ENCODE measurements at places on chromosomes 6 and 20.

GRCh38 chr20:32969356-32970114 is 34.7 kb downstream of the SUN5 start:
- DNase-seq = no peak

GRCh38 chr6:23608931-23609435 is 517.0 kb upstream of the NRSN1 start:
- DNase-seq = no peak

- DNase-seq = no peak
These were observed 4.9 kb downstream of the SMPD2 start for GRCh38 chr6:109445382-109445781.

GRCh38 chr6:129901910-129902309 is 40.8 kb upstream of the TMEM244 start:
- no peak for DNase-seq

DNA sequence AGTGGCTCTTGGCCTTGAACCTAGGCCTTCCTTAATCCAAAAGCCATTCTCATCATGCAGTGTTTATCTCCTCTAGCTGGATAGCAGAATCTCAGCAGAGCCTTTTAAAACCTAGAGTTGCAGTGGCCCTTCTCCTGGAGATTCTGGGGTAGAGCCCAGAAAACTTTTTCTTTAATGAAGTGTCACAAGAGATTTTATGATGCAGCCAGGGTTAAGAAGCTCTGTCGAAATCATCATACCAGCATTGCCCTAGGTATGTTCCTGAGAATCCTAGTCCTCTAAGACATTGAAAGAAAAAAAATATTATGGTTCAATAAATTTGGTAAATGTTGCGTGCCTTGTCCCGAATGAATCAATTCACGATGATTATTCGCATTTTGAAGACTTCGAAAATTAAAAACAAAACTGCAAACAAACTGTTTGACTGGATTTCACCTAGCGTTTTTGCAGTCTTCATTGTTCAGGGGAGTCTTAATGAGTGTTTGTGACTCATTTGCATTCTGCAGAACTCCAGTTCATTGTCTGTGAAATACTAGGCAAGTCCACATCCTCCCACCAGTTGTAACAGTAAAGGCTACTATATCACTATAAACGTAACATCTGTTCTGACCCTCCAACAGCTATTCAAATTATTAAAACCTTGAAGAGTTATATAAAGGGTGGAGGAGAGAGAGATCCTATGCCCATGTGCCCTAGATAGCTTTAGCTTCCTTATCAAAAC is 198.6 kb downstream of the UST start:
- DNase-seq = no peak

GRCh38 chr20:49437057-49437456 is 45.4 kb downstream of the KCNB1 start:
- DNase-seq = no peak

DNA sequence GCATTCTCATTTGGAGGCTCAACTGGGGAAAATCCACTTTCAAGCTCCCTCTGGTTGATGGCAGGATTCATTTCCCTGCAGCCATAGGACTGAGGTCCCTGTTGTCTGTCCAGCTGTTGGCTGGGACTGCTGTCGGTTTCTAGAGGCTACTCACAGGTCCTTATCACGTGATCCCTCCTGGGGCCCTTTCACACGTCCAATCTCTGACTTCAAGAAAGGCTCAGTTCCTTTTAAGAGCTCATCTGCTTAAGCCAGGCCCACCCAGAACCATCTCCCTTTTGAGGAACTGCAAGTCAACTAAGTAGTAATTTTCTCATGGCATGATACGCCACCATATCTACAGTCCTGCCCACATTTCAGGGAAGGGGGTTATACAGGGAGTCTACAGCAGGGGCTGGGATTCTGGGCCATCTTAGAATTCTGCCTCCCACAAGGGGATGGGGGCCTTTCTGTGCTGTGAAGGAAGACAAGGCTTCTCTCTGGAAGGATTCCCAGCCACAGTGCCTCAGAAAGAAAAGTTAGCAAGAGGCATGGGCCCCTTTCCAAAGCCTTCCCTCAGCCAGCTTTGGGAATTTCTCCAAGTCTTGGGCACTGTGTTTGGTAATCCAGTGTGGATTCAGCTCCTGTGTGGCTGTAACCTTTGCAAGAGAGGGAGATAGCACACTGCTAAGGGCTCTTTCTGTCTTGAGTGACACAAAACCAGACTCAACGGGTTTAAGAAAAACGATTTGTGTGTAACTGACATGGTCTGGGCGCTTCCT is 66.4 kb downstream of the CTCFL start:
- no peak for DNase-seq

GRCh38 chr6:11835065-11835464 is 56.5 kb upstream of the ADTRP start:
- DNase-seq = no peak

DNA sequence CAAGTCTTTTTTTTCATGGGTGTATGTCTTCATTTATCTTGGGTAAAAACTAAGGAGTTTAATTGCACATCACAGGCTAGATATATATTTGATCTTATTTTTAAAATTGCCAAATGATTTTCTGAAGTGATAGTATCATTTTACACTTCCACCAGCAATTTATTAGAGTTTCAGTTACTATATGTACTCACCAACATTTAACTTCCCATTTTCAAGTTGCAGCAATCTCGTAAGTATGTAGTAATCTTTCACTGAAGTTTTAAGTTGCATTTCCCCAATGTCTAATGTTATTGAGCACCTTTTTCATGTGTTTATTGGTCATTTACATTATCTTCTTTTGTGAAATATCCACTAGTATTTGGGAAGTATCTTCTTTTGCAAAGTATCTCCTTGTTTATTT is 277.4 kb upstream of the CNR1 start:
- no peak for DNase-seq

DNA sequence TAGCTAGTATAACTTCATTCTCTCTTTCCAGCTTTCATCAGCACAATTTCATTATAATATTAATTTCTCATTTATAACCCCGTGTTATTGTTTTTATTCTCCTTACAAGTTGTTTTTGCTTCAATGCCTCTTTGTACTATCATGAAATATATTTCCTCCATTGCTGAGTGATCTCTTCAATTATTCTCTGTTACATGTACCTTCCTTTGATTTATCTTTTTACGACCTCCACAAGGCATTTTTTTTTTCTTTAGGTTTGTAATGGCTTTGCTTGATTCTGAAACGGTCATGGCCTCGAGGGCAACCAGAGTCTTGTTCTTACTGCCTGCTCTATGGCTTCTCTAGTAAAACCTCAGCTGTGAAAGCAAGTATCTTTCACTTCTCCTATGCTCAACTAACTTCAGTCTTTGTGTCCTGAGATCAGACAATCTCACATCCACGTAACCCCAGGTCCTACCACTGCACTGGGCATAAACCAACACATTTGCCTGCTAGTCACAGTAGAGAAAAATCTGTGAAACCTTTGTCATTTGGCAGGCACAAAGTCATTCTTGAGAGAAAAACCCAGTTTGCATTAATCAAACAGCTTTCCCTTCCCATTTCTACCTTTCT is 119.9 kb downstream of the UST start:
- DNase-seq = no peak

DNA sequence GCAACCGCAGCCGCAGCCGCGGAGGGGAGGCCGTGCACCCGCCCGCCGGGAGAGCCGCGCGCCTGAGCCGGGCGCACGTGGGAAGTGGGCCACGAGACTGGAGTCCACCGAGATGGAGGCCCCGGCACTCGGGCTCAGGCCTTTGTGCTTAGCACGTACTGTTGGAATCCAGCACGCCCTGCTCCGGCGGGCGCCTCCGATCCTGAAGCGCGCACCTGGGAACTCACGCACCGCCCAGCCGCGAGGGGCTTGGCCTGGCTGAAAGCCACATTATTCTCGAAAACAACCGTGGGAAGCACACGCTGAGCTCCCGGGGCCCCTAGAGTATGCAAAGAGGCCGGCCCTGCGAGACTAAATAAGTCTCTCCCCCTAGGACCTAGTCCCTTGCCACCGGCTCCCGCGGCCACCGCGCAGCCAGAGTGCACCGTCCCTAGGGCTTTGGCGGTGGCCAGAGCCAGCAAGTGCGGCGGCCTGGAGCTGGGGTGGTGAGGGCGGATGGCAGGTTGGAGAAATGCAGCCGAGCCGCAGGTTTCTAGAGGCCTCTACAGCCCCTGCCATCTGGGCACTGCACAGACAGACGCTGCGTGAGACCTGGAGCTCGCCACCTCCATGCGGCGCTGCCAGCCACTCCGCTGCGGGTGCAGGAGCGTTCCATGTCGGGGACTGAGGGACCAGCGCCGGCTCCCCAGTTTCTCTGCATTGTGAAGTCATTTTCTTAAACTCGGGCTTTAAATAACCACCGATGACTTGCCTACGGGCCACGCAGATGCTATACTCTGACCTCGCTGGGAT is 42.0 kb upstream of the LY86 start:
- no peak for DNase-seq

DNA sequence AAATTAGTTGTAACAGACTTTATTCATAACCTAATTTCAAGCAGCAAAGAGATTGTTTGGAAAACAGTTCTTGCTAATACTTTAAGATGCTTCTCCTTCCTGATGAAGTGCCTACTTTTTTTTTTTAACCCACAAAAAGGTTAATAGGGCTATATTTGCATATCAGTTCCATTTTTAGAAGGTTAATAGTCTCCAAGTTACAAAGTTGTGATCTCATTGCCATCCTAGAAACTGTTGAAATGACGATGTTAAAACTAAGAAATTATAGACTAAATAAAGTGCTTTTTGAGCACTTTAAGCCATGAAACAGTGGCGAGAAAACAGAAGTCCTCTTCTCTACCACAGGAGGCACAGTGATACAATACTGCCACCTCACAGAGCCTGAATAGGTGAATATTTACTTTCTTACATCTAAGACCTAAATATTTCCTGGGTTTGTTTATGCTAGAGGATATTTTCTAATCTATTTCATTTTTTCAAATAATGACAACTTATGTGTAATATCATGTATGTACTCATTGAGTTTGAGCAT is 5.3 kb downstream of the RNF144B start:
- no peak for DNase-seq

- no peak for DNase-seq
These were observed 402.1 kb downstream of the EPHA7 start for GRCh38 chr6:93017213-93017612.

DNA sequence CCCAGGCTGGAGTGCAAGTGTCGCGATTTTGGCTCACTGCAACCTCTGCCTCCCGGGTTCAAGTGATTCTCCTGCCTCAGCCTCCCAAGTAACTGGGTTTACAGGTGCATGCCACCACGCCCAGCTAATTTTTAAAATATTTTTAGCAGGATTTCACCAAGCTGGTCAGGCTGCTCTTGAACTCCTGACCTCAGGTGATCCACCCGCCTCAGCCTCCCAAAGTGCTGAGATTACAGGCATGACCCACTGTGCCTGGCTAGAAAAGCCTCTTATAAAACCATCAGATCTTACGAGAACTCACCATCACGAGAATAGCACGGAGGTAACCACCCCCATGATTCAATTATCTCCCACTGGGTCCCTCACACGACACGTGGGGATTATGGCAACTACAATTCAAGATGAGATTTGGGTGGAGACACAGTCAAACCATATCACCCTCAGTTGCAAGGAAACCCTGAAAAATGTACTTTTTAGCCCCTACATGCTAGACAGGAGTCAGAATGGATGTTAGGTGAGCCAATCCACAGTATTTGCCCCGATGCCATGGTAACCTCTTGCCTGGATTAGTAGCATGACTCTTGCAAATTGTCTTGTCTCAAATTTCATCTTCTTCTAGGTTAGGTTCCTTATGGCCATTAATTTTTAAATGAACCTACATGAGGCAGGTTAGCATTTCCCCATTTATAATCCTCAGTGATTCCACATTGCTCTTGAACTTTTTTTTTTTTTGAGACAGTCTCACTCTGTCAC is 17.1 kb upstream of the SASH1 start:
- DNase-seq = no peak

DNA sequence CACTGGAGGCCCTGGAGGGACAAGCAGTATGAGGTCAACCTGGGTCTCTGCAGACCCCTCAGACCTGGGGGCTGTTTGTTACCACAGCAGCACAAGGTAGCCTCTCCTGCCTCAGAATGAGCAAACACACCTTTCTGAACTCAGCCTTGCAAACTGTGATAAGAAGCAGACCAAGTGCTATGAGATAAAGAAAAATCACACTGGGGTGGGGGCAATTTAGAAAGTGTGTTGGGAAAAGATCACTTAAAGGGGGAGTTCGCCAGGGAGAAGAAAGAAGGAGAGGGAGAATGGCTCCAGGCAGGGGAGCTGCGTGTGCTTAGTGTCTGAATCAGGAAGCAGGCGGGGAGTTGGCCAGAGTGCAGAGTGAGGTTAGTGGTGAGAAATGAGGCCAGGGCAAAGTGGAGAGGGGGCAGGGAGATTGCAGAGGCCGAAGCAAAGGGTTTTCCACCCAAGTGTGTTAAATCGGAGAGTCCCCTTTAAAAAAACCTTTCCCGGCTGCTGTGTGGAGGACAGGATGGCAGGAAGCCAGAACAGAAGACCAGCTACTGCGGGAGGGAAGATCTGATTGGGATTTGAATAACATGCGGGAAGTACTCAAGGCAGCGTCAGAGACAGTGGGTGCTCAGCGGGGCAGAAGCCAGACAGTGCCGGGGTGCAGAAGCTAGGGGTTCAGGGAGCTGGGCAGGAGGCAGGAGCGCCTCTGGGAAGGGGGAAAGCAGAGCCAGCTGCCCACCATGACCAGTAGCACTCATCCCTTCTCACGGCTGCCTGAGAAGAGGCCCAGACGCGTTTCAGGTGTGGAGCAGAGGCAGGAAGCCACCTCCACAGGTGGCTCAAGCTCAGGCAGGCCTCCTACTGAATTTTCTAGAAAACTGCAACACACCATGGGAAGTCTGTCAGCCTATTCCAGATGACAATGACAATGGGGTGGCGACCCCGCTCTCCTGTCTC is 9.0 kb downstream of the ADA start:
- DNase-seq = peak; percentile 22

DNA sequence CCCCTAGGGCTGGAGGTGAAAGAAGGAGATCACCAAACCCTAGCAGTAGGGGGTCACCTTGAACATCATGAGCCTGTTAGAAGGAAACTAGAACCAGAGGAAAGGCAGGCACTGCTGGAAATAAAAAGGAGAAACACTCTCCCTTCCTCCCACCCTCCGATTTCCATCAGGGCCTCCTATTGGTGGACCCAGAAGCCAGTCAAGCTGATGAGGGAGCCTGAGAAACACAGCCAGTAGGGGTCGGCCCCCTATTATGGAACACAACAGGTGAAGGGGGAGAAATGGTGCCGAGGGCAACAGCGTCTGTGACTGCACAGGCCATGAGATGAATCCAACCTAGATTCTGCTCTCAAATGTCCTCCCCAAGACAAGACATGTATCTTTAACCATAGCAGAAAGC is 156.1 kb upstream of the LRFN2 start:
- DNase-seq = no peak

DNA sequence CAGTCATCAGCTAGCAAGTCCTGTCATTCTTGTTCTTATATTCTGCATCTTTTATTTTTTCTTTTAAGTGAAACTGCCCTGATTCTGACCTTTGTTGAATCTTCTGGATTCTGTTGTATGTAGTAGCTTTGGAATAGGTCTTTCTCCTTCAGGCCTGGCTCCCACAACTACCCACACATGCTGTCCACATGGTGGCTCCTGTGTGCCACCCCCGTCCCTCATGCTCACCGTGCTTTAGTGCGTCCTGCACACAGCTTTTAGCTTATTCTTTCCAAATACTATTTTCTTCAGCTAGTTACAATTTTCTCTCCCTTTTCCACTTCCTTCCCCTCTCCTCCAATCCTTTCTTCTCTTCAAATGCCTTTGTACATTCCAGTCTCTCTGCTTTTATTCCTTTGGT is 61.8 kb downstream of the CTNNBL1 start:
- no peak for DNase-seq

- no peak for DNase-seq
These were observed 30.0 kb upstream of the FABP7 start for GRCh38 chr6:122749451-122750050.

Measured in activated CD4-positive, alpha-beta T cell treated with anti-CD3 and anti-CD28 coated beads, Interleukin-2, amount 10 ng/mL, durations not matched to agents 7 days and 5 days (primary cell).